ENCODE measurements at places on chromosomes 1 and 21. TPM values are rescaled to one million over a fixed set of nuclear protein-coding genes. Genes with fewer than 3 reads are reported as not detected.

The RPE65 gene
- total RNA-seq, result under 0.01 TPM

The SPRR2A gene
- total RNA-seq, result not detected

The OR14K1 gene
- not detected for total RNA-seq

The CCDC18 gene
- 7.3 TPM for total RNA-seq

The PRAMEF18 gene
- not detected for total RNA-seq

The SORT1 gene
- total RNA-seq, result 16.7 TPM

DNA sequence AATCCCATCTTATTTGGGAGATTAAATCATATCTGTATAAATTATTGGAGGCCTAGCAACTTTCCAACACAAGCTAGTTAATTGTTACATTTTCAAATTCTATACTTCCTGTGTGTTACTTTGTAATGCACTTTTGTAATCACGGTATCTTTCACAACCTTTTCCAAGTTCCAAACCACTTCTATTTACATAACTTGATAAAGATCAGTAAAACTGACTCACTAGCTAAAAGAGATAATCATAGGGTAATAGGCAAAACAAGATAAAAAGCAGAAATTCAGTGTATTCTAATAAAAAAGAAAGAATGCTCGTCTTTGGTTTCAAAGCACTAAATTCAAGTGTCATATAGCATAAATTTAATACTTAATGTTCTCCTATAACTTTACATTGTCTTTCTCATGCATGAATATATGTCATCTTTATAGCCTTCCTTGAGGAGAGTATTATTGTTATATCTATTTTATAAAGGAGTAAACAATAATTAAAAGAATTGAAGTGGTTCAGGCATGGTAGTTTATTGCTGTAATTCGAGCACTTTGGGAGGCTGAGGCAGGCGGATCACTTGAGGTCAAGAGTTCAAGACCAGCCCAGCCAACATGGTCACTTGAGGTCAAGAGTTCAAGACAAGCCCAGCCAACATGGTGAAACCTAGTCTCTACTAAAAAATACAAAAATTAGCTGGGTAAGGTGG, 66.4 kb downstream of the RGS13 start:
- DNase-seq, result peak; percentile 89

DNA sequence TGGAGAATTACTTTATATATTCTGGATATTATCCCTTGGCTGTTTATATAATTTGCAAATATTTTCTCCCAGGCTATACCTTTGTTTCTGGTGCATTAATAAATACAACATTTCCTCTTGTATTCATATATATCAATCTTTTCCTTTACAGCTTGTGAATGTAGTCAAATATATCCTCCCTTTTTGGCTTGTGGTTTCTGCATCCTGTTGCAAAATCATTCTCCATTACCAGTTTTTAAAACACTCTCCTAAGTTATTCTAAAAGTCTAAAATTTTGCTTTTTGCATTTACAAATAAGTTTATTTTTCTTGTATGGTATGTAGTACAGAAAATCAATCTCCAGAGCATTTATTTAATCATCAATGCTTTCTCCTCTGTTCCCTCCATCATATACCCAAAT, 909.4 kb downstream of the ADGRL2 start:
- DNase-seq, result no peak

DNA sequence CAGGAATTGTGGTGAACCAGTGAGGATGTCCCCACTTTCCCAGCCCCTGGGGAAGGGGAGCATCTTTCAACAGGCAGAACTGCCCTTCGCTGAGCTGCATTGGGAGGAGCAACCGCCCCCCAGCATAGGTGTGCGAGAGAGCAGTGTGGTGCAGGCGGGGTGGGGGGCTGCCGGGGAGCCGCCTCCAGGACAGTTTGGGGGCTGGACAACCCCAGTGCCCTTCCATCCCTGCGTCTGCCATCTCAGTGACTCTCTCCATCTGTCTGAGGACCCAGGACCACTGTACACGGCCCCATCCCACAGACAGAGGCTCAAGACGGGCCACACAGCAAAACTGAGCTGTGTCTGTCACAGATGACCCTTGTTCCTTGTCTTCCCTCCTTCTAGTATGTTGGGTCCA, 14.2 kb downstream of the PODN start:
- DNase-seq, result no peak

- peak; percentile 83 for DNase-seq
Measured at GRCh38 chr1:23544444-23545389, 13.7 kb upstream of the E2F2 start.

DNA sequence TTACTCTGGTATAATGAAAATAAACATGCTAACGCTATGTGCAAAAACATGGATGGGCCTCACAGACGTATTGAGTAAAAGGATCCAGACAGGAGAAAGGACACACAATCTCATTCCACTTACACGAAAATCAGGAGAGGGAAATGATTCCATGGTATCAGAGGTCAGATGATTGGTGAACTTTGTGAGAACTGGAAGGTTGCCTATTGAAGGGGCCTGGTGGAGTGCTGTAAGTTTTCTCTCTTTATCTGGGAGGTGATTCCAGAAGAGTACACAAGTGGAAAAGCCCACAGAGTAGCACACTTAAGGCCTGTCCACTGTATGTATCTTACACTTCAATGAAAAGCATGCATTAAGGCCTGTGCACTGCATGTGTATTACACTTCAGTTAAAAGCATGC, 9.6 kb downstream of the GSTM2 start:
- DNase-seq, result peak; percentile 0

GRCh38 chr1:113875714-113876113, 4.2 kb upstream of the PTPN22 start:
- DNase-seq, result no peak

DNA sequence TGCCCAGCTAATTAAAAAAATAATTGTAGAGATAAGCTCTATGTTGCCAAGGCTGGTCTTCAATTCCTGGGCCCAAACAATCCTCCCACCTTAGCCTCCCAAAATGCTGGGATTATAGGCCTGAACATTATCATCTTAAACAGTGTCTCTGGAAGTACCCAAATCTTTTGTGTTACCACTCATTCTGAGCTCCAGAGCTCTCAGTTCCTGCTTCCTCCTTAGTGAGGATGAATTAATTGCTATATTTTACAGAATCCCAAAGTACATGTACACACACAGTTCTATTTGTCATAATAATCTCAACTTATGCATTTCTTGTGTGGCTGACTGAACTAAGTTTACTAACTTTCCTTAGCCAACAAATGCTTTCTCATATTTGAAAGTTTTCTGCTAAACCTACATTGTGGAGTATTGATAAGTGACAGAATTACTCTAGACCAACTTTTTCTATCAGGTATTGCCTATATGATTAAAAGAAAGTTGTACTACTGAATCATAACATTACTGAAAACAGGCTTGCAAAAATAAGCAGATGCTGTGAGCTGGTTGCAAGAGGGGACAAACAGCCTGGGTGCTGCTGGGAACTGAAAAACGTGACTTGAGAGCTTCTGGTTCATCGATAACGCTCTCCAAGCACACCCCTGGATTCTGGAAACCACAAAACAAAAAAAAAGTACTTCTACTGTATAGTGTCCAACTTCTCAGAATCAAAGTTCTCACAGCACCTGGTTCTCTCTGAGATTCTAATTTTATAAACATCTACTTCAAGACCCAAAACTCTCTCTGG, 15.3 kb downstream of the VAV3 start:
- DNase-seq, result no peak

GRCh38 chr1:214438530-214438929, 112.9 kb downstream of the PTPN14 start:
- DNase-seq, result no peak

- no peak for DNase-seq
Measured at GRCh38 chr1:211382182-211382713, 55.6 kb downstream of the TRAF5 start.

- DNase-seq, result peak; percentile 95
Measured at GRCh38 chr21:32597205-32597604, 11.9 kb upstream of the TCP10L start.

DNA sequence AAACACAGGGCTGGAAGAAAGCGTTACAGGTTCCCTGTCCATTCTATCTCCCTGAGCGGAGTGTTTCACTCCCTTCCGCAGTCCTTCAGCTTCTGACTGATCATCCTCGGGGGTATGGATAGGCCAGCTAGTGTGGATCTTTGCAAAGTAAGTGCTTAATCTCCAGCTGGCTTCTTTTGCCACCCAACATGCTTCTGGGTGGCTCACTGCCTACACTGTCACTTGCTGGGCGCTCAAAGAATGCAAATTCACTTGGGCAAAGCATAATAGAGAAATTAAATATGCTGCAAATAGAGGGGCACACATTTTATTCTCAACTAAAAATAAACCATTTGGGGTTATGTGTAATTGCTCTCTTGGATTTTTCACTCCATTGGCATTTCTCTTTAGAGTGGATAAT, 265.6 kb downstream of the TNR start:
- no peak for DNase-seq

- peak; percentile 77 for DNase-seq
Measured at GRCh38 chr1:99737016-99737415, 29.4 kb downstream of the FRRS1 start.

- DNase-seq, result no peak
Measured at GRCh38 chr1:59390307-59390706, 93.4 kb downstream of the FGGY start.

Data from IMR-90 (cell line).